ENCODE measurements at places on chromosomes 3 and 15.

DNA sequence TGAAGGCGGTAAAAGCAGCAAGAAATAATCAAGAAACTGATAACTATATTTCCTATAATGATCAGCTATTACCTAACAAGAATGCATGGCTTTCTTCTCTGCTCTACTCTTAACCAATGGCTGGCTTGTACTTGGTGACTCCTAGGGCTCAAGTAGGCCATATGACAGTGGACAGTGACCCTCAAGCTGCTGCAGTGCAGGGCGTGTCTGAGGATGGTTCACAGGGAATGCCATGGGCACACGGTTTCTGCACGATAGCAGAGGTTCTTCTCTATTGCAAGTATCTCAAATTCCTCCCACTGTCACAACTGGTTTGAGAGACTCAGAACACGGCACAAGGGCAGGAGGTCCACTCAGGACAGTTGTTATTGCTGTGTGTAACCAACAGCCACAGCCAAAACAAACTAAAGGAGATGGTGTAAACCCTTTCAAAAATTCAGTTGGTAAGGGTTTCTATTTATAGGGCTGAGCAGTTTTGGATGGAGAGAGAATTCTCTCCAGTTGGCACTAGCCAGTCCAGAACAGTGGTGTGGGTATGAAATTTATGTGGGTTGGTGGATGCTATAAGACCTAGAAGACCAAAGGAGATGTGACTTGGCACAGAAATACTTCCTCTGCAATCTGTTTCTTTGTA lies 103.2 kb upstream of the ST8SIA2 start:
- DNase-seq, result no peak

DNA sequence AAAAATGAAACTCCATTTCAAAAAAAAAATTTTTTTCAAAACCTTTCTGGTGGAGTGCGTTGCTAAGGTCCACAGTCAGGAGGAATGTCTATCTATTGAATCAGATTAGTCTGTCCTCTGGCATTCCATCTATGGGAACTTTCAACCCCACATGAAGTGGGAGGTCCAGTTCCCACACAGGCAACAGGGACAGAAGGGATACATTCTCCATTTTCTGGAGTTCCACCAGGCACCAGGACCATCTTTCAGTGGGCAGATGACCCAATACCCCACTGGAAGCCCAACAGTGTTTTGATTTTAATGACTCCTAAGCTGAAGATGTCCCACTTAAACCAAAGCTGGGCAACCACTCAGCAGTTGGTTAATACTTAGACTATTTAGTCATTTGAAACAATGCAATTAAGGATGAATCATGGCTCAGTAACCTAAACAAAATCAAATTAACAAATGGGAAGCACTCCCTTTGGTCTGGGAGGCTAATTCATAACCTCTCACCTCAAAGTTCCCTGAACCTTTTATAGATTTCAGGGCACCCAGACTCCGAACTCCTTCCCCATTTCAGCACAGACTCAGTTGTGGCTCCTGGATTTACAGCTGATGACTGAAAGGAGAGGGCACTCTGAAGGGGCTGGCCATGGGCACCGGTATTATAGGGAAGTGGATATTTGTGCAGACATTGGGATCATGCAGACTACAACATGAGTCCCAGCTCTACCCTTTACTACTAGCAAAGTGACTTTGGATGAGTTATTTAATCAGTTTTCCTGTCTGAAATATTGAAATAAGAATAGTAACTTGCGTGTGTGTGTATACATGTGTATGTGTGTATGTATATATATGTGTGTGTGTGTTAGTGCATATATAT lies 264.3 kb upstream of the LRTM1 start:
- no peak for DNase-seq

DNA sequence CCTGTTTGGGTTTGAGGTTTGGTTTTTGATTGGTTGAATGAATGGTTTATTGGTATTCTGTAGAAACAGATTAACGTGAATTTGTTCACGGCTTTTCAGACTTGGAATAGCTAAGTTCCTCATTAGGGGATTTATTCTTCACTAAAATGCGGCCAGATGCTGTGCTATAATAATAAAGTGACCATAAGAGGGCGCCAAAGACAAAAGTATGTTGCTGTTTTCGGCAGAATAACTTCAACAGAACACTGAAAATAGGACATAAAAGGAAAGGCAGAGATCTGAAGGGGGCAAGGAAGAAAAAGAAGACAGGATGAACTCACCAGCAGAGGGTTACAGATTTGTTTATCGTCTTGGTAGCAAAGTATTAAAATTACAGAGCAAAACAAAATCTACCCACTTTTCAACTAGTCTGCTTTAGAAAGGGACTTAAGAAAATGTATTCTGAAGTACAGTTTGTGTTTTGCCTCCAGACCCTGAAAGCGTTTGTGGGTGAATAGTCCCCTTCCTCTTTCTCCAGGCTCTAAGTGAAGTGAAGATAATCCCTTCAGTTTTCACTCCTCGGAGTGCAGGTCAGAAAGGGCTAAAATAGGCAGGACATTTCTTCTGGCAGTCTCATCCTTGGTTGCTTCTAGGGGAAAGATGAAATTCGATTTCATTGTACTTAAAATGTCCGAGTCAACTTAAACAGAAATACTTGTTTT lies 147.6 kb downstream of the IL20RB start:
- no peak for DNase-seq

- DNase-seq, result no peak
Measured at GRCh38 chr15:39747326-39747725, 35.3 kb downstream of the FSIP1 start.

- no peak for DNase-seq
Measured at GRCh38 chr3:52297242-52298148, 9.9 kb downstream of the GLYCTK start.

DNA sequence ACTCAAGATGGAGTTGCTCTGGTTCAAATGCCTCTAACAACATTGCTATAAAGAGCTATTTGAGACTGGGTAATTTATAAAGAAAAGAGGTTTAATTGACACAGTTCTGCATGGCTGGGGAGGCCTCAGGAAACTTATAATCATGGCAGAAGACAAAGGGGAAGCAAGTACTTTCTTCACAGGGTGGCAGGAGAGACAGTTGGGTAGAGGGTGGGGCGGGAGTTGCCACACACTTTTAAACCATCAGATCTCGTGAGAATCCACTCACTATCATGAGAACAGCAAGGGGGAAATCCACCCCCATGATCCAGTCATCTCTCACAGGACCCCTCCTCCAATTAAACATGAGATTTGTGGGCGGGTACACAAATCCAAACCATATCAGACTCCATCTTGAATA lies 30.7 kb downstream of the MAP2K5 start:
- no peak for DNase-seq

DNA sequence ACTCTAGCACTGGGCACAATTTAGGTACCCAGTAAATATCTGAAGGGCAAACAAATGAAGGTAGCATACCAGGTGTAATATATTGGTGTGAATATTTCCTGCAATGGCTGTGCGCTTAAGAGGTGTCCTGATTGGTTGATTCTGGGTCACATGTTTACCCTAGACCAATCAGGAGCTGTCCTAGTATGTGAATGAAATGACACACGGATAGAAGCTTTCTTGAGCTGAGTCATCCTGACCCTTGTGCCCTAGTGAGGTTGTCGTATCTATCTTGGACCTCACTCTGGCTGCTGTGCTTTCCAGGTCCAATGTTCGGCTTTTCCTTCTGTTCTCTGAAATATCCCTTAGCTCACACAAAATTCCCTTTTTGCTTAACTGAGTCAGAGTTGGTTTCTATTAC lies 58.1 kb upstream of the FOXP1 start:
- no peak for DNase-seq

- DNase-seq, result no peak
Measured at GRCh38 chr3:132180337-132180791, 136.8 kb upstream of the ACP3 start.

DNA sequence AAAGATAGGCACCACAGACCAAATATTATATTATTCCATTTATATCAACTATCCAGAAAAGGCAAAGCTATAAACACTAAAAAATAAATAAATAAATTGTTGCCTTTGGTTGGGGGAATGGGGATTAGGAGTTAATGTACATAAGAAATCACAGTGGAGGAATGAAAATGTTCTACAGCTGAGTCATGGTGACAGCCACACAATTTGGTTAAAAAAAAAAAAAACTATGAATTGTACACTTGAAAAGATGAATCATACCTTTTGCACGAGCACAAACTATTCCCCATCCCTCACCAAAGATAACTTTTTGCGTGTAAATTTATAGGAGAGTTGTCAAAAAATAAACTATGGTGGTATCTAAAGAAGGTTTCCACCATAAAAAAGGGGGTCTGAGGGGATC lies 103.2 kb downstream of the TBC1D5 start:
- DNase-seq, result no peak

DNA sequence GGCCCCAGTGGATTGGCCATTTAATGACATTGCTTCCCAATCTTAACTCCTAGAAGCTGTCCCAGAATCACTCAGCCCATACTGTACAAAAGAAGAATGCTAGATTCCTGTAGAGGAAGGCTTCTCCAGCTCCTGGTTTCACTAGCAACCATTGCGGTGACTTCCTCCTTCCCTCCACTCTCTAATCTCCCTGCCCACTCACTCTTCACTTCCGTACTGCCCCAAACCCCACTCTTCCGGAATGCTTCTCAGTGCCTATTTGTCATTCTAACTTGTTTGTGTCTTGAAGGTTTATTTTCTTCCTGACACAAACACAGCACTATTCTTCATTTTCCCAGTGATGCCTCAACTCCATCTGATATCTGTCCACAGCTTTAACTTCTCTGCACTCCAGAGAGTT lies 97.1 kb upstream of the SPATA16 start:
- DNase-seq, result no peak

DNA sequence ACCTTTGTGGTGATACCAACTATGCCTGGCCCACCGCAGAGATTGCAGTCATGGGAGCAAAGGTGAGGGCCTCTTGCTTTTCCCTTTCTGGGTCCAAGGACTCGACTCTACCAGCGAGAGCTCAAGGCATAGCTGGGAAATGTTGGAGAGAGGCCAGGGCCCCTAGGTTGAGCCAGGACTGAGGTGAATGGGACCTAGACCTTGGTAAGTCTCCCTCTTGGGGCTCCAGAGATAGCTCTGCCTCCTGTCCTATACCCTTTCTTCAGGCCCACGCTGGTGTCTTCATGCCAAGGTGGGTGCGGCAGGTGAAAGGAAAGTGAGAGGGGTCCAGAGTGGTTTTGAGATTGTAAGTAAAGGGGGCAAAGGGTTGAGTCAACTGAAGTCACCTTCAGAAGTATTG lies 77.5 kb downstream of the PCCB start:
- no peak for DNase-seq

DNA sequence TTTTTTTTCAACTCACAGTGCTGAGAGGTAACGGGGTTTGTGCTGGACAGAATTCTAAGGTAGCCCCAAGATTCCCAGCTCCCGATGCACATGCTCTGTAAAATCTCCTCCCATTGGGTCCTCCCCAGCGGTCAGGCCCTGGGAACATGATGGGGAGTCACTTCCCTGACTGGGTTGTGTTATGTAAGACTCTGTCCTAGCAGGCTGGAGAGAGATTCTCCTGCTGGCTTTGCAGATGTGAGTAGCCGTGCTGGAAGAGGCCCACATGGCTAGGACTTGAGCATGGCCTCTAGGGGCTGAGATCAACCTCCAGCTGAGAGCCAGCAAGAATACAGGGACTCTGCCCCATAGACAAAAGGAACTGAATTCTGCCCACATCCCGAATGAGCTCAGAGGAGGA lies 83.7 kb upstream of the OXTR start:
- DNase-seq, result no peak

DNA sequence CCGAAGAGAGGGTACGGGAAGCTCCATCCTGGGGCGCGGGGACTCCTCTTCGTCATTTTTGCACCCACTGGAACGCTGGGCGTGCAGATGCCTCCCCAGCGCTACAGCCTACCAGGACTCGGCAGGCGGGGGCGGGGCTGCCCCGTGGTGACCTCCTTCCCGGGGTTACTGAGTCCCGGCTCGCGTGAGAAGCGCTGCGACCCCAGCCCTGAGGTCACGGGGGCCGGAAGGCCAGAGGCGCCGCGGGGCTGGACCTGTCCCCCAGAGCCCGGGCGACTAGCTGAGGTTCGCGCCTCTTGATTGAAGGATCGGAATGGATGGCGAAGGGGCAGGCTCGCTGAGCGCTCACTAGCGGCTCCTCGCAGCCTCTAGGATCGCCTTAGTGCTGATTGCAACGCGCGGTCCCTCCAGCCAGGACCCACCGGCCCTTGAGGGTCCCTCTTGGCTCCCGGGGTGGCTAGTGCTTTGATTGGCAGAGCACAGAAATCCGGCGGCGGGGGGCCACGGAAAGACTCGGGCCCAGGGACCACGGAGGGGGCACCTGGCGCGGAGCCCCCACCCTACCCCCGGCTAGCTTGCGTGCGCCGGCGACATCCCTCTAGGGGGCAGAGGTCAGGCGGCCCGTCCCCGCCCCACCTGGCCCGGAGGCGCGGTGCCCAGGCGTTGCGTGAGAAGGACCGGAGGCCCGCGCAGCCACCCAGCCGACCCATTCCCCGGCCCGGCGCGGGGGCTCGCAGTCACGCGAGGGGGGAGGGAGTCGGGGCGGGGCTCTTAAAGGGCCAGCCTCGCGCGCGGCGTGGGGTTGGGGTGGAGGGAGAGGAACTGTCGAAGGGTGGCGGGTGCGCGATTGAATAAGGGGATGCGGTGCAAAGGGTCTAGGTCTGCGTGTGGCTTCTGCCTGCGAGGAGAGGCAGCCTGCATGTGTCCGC lies 781 bp upstream of the CYP1A1 start:
- DNase-seq, result peak; percentile 33

DNA sequence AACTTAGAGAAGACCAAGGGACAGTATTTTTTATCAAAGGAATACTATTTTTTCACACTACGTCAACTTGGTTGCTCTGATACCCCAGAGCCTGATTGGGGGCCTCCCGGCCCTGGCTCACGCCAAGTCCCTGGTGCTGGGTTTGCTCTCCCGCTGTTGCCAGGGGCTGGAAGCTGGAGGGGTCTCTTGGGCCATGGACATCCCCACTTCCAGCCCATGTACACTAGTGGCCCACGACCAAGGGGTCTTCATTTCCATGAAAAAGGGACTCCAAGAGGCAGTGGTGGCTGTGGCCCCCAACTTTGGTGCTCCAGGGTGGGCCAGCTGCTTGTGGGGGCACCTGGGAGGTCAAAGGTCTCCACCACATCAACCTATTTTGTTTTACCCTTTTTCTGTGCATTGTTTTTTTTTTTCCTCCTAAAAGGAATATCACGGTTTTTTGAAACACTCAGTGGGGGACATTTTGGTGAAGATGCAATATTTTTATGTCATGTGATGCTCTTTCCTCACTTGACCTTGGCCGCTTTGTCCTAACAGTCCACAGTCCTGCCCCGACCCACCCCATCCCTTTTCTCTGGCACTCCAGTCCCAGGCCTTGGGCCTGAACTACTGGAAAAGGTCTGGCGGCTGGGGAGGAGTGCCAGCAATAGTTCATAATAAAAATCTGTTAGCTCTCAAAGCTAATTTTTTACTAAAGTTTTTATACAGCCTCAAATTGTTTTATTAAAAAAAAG lies 20.3 kb upstream of the BSN start:
- no peak for DNase-seq

- DNase-seq, result no peak
Measured at GRCh38 chr3:85148036-85148435, 189.2 kb downstream of the CADM2 start.
